Fibroblast of the aortic adventitia (primary cell): ENCODE measurements at places on chromosomes 1 and 21. TPM values are rescaled to one million over a fixed set of nuclear protein-coding genes. Genes with fewer than 3 reads are reported as not detected.

GRCh38 chr1:220251272-220251671 lies 21.0 kb downstream of the RAB3GAP2 start:
- DNase-seq: no peak

DNA sequence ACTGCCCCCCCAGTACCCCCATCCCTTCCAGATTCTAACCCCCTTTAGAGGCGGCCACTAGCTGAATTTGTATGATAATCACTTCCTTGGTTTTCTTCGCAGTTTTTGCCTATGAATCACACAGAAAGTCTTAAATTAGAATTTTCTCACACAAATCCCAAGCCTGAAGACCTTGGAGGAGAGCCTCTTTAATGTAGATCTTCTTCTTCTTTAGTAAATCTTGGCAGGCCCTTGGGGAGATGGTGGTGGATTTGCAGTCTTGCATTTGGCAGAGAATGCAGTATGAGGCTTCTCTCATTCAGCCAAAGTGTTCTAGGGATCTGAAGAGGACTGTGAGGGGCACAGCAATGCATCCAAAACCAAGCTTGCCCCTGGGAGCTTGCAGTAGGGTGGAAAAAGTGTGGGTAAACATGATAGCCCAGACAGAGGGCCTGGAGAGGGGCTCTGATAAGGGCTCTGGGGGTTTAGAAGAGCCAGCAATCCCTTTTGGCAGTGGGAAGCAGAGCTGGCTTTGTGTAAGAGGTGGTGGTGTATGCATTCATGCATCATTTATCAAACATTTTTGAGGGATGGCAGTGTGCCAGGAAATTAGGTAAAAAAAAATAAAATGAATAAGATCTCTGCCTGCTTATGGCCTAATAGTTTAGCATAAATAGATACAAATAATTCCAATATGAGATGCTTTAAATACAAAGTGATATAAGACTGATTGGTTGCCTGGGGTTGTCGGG lies 7.7 kb upstream of the CDC42 start:
- DNase-seq: peak; percentile 95

GRCh38 chr1:37360011-37360410 lies 114.4 kb upstream of the ZC3H12A start:
- no peak for DNase-seq

GRCh38 chr1:101389547-101389929 lies 152.7 kb downstream of the S1PR1 start:
- DNase-seq: no peak

- DNase-seq: no peak
Observed at GRCh38 chr1:30840904-30841598, 67.5 kb downstream of the SDC3 start.

OPTC gene
- total RNA-seq: not detected in 2 replicates

VASH2 gene
- total RNA-seq: 0.90 and 3.3 TPM in 2 replicates
